ENCODE measurements at places on chromosomes 2 and 18.

- peak; percentile 58 for DNase-seq
Measured at GRCh38 chr2:170929686-170930050, 615 bp downstream of the GORASP2 start.

DNA sequence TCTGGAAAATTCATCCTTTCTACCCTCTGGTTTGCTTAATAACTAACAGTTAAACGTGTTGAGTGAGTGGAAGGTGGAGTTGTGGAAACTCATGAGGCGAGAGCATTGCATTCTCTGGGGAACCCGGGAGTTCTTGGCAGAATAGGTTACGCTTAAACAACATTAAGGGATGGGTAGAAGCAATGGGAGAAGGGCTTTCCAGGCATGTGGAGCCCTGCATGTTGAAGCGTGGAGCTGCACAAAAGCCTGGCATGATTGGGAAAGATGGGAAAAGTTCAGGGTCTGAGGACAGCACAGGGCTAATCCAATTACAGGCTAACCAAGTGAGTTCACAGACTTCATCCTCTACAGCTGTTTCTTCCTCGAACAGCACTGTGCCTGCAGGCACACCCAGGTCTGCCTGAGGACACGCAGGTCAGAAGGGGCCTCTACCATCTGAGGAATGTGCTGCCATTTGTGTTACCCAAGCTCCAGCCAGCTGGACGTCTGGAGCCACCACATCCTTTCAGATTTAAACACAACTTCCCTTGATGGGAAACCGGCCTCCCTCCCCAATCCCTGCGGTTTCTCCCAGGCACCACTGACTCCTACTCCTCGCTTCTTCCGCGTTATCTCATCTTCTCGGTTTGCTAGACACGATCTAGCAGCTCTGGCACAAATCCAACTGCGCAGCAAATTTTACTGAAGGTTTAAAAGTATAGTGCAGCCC, 164.2 kb downstream of the ANTXR1 start:
- no peak for DNase-seq

DNA sequence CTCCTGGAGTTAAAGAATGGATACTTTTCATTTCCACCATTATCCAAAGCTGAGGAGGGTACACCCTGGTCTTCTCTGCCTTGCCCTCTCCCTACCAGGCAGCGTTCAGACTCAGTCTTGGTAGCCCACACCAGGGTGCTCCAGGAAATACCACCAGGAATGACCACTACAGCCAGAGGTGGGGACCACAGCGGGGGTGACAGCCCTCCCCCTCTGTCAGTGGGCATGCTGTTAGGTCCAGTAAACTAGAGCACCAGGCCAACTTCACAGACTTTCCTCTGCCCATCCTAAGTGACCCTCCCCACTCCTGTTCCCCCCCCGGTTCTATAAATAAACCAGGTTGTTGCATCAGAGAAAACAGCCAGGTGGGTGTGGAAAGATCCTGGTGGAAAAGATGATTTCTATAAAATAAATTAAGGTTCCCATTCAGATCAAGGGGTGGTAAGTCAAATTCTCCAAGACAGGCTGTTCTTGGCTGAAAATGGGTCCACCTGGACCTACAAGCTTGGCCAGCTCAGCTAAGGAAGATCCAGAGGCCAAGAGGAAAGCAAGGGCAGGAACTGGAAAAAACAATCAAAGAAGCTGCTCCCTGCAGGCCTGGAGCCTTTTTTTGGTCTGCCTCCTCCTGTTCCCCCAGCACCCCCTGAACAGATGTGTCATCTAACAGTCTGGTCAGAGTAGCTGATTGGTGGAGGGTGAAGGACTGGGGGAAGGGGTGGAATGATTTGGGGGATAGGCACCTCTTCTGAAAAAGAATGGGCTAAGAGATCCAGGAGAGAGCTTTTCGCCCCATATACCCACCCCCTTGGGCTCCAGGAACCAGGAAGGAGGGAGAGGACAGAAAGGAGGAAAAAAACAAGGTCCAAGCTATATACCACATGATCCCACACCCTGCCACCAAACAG, 2.3 kb downstream of the RAB11FIP5 start:
- DNase-seq: no peak

- DNase-seq: no peak
Measured at GRCh38 chr2:186135686-186136085, 350.4 kb upstream of the ZC3H15 start.

- peak; percentile 59 for DNase-seq
Measured at GRCh38 chr2:31137211-31138036, 816 bp downstream of the GALNT14 start.

DNA sequence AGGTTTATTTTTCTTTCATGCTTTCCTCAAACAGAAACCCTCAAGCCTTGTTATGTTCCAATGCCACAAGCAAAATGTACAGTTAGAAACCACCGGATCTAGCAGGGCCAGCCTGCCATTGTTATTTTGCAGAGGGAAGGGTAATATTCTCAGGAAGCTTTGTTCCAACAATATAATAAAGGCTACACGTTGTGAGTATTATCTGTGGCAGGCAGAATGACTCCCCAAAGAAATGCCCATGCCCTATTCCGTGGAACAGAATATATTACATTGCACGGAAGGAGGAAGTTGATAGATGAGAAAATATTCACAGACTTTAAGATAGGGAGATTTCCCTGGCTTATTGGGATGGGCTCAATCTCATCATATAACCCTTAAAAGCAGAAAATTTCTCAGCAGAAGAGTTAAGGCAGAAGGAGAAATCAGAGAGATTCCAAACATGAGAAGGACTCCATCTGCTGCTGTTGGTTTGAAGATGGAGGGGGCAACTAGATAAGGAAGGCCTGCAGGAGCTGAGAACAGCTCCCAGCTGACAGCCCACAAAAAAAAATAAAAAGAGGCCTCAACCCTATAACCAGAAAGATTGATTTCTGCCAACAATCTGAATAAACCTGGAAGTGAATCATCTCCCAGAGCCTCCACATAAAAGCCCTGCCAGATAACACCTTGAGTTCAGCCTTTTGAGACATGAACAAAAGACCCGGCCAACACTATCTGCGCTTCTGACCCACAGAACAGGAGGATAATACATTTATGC, 466.6 kb downstream of the LPIN1 start:
- DNase-seq: no peak

- DNase-seq: no peak
Measured at GRCh38 chr2:86632672-86633071, 9.0 kb upstream of the RNF103 start.

DNA sequence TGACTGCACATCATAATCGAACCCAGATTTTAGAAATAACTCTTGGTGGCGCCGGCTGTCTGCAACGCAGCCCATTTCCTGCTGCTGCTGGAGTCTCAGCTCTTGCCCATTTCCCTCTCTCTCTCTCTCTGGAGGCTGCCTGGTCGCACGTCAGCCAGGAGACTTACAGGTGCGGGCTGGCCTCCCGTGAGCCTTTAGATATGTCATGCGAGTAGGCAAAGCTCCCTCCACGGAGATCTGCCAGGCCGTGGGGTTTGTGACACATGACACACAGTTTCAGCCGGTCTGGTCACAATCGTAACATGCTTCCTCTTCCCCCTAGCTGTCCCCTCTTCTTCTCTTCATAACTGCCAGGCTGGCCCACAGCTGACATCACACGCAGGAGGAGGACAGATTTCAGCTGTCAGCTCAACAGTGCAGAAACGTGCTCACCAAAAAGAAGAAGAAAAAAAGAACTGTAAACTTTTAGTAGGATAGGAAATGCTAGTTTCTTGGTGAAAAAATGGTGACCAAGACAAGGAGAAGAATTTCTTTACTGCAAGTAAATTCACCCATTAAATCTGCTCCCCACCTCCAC, 489.3 kb downstream of the ZNF516 start:
- no peak for DNase-seq

DNA sequence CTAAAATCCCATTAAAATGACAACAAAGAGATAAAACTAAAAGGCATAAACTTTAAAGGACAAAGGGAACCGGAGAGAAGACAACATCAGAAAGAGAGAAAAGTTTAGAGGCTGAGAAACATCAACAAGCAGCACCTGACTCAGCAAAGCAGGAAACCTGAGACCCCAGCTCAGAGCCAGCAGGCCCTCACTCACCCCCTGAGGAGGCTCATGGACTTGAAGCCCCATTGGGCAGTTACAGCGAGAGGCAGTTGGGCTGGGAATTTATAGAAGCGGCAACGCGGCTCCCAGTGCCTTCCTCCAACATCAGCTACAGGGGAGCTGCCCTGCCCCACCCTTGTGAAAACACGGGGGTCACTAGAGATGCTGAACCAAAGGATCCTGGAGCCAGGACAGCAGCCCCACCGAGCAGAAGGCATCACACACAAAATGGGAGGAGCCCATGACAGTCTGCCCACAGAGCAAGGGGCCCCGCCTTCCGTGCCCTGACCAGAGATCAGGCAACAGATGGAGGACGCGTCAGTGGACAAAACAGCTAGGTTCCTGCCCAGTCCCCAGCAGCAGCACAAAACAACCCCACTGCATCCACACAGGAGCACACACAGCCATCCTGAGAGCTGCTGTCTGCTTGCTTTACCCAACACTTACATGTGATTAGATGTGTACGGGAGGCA, 52.7 kb downstream of the CMPK2 start:
- no peak for DNase-seq

GRCh38 chr2:233764761-233765160, 4.7 kb downstream of the UGT1A1 start:
- no peak for DNase-seq

DNA sequence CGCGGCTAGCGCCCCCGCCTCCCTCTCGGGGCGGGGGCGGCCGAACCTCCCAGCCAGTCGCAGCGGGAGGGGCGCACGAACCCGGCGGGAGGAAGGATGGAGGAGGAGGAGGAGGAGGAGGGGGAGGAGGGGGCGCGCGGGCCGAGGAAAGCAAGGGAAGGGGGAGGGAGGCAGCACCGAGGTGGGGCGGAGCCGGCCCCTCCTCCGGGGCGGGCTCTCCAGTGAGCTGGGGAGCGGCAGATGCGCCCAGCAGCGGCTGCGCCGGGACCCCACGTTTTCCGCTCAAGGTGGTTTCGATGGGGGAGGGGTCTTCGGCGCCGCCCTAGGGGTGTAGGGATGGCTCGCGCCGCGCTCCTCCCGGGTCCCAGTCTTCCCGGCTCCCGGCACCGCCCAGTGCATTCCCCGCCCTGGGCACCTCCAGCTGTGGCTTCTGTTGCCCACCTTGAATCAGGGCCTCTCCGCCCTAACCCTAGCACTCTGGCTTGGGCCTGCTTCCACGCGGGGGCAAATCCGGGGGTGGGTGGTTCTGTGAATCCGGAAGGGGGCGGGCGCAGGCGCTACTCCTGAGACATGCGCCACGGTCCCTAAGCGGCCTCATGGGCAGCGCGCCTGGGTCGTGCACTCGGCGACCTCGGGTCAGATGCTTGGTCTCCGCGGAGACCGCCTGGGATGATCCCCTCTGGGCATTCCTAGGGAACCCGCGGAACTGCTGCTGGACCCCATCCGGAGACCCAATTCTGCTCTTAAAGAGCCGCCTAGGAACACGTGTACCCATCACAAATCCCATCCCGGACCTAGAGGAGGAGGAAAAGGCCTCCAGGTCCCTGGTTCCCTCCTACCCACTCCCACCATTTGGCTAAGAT, at the start of gene FBXO41:
FBXO41 (minus strand) TSS at position 183 of the 863 bp plus-strand sequence. CDS start 14,848 bp downstream, outside the sequence.
- DNase-seq: peak; percentile 80

DNA sequence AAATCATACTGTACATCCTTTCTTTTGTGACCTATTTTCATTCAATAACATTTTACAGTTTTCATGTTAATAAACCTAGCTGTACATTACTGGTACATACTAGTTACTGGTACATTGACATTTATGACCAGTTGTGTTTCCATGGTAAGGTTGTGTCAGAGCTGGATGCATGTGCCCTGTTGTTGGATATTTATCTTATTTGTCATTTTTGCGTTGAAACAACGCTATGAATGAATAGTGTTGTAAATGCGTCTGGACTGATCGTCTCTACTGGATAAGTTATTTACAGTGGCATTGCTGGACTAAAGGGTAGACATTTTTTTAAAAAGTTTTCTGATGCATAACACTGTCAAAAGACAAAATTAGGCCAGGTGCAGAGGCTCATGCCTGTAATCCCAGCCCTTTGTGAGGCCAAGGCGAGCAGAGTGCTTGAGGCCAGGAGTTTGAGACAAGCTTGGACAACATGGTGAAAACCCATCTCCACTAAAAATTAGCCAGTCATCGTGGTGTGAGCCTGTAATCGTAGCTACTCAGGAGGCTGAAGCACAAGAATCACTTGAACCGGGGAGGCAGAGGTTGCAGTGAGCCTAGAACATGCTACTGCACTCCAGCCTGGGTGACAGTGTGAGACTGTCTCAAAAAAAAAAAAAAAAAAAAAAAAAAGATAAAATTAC, 40.2 kb downstream of the MCFD2 start:
- DNase-seq: no peak

- no peak for DNase-seq
Measured at GRCh38 chr2:69034845-69035244, 21.9 kb downstream of the ANTXR1 start.

DNA sequence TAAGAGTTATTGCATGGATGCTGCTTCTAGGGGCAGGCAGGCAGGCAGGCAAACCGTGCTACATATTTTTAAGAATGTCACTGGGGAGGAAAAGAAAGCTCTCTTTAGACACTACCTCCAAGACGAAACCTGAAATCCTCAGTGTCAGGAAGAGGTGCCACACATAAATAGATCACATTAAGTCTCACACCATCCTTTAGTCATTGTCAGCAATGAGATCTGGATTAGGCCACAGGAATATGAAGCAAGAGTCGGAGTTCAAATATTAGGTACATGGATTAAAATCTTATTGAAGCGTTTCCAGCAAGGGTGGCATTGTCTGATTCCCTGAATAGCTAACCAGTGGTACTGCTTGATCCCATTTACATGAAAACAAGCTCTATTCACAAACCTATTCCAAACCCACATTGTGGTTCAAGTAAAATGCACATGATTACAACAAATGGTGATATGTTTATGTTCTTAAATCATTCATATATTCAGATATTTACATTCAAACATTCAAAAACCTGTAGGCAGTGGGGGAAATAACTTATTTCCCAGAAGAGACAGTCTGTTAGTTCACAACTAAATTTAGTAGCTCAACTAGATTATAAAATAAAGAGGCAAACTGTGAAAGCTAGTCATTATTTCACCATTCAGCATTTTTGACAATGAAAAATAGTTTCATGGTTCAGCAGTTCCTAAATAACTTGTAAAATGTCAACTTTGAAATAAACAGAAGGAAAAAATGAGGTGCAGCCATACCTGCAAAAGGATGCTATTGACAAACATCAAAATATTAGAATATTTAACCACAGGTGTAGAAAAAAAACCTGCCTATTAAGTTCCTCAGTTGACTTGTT, 195.4 kb upstream of the SIX3 start:
- DNase-seq: no peak

DNA sequence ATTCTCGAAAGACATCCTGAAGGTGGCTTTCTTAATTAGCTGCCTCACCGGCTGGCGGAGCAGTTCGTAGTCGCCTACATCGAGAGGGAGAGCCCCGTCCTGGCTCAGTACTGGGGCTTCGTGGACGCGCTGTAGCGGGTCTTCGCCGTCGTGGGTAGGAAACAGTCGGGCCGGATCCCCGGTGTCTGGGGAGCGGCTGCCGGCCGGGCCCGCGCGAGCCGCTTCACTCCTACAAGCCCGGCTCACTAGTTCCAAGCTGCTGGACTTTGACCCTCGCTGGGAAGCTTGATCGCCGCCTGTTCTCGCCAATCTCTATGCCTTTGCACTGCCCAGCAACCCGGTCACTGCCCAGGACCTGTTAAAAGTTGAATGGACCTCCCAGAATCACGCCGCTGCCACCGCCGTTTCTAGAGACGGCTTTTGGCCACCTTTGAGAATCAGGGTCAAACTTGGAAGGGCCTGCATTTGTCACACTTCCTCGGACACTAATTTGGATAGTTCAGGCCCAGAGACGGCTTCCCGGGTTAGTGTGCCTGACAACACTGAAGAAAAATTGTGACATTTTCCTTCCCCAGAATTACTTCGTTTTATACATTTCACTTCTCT, 41.4 kb upstream of the AKAIN1 start:
- peak; percentile 50 for DNase-seq

- no peak for DNase-seq
Measured at GRCh38 chr2:56133931-56134629, 49.7 kb upstream of the CCDC85A start.

Data from germinal center (tissue), 1 donor.